ENCODE measurements at places on chromosomes 5 and 9.

- DNase-seq, result no peak
Observed at GRCh38 chr9:15354713-15355112, 47.7 kb upstream of the TTC39B start.

GRCh38 chr5:59140133-59140532 lies 557.3 kb downstream of the RAB3C start:
- no peak for DNase-seq

GRCh38 chr5:154844809-154845208 lies 5.6 kb downstream of the FAXDC2 start:
- no peak for DNase-seq

GRCh38 chr9:93185266-93186214 lies 1.6 kb downstream of the WNK2 start:
- DNase-seq, result no peak

DNA sequence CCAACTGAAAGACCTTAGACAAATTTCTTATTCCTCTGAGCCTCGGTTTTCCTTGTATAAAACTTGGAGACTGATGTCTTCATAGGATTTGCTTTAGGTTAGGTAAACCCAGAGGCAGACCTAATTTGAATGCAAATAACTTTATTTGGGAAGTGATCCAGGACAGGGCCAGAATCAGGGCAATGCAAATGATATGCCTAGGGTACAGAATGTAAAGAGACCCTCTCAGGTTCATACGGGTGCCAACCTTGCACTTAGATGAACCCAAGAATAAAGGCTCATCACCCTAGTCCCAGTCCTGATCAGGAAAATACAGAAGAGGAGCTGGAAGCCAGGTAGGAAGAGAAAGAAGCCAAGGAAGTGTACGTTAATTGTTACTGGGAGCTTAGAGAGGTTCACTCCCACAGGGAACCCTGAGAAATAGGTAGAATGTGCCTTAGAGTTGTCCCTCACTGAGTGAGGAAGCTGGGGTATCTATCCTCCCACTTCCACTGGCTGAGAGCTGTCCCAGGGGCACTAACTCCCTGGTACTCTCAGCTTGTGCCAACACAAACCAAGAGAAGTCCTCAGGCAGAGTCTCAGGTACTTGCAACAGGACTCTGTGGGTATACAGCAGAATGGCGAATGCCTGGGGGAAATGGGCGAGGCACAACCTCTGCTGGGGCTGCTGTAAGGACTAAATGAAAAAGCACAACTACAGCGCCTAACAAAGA lies 3.1 kb upstream of the HK3 start:
- no peak for DNase-seq

- DNase-seq, result no peak
Observed at GRCh38 chr5:105924366-105924765, 1746.4 kb downstream of the EFNA5 start.

DNA sequence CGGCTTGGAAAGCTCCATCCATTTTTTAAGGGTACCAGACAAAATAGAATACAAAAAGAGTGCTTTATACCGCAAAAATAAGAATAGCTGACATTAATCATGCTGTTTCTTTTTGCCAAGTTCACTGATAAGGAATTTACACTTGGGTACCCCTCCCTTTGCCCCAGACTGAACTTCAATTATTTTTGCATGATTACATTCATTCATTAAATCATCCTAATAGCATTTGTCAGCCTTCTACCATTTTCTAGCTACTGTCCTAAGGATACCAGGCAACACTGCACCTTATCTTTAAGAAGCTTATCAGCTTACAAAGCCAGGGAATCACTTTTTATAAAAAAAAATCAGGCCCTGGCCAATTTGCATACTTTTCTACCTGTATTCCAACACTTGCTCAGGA lies 48.4 kb downstream of the YIPF5 start:
- no peak for DNase-seq

DNA sequence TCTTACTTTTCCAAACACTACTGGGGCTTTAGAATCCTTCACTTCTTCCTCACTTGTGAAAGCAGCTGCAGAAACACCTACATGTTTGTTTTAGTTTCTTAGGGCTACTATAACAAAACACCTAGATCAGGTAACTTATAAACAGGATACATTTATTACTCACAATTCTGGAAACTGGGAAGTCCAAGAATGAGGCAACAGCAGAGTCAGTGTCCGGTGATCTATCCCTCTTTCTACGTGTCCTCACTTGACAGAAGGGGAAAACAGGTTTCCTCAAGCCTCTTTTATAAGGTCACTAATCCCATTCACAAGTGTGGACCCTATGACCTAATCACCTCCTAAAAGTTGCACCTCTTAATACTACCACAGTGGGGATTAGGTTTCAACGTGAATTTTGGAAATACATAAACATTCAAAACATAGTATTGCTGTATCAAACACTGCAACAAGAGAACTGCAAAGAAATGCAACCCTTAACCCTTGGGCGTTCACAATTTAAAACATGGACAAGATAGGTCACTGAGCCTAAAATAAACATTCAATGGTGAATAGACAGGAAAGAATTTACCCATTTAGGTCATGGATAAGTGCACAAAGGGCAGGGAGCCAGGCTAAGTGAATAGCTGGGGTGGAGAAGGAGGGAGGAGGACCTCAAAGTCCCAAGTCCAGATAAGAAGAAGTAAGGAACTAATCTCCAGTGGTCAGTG lies 104.3 kb downstream of the PIK3R1 start:
- DNase-seq, result no peak

- DNase-seq, result no peak
Observed at GRCh38 chr9:95213117-95213516, 104.4 kb downstream of the FANCC start.

GRCh38 chr5:134411546-134412266 lies at the start of gene CDKN2AIPNL:
Gene CDKN2AIPNL (minus strand): TSS chr5:134411881. CDS start chr5:134411854, 27 bp downstream.
- DNase-seq, result peak; percentile 73

DNA sequence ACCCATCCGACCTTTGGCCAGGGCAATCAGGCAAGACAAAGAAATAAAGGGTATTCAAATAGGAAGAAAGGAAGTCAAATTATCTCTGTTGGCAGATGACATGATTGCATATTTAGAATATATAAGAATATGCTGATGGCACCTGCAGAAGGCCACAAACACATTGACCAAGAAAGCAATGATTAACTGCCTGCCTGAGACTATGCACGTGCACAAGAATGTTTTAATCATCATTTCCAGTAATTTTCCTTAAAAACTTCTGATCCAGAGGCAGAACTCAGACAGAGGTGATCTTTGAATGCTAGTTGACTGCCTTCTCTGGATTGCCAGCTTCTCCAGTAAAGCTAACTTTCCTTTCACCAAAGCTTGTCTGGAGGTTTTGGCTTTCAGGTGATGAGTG lies 260.2 kb downstream of the DTWD2 start:
- DNase-seq, result no peak

GRCh38 chr5:132053483-132053882 lies 7.0 kb upstream of the IL3 start:
- no peak for DNase-seq

DNA sequence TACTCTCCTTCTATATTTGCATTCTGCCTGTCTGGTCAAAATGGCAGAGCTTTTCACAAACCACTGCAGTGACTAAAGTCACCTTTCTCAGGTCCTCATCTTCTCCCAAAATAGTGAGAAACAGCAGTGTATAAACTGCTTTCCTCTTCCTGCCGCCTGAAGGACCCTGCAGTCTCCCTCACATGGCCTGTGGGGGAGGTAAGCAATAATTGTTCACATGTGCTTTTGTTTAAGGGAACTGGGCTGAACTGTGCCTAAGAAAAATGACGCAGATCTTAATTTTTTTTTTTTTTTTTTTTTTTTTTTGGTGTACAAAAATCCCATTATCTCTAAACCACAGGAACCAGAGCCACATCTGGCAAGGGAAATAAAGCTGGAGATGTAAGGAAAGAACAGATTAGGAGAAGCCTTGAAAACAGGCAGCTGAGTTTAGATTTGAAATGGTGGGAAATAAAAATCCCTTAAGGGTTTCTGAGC lies 131.7 kb upstream of the VLDLR start:
- DNase-seq, result no peak

DNA sequence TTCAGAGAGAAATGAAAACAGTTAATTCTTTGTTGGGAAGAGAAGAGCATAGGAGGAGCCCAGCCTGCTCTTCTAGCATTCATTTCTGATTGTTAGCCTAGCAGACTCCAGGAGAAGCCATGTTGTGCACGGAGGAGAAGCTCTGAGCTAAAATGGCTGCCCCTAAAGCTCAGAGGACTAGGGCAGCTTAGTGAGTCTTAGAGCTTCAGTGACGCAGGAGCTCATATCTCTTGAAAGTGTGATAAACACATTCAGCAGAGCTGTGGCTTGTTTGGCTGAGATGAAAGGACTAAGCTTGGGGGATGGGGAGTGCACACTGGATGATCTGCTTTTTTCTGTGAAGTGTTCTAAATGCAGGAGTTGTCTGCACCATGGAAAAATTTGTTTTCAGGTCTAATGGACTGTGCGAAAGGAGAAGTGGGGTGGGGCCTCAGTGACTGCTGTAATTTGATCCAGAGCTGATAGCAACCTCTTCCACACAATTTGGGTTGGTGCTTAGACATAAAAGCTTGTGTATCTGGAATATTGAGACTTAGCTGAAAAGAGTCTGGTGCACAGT lies 58.5 kb downstream of the ZNF462 start:
- peak; percentile 30 for DNase-seq

- no peak for DNase-seq
Observed at GRCh38 chr5:4765411-4765810, 374.7 kb upstream of the ADAMTS16 start.

DNA sequence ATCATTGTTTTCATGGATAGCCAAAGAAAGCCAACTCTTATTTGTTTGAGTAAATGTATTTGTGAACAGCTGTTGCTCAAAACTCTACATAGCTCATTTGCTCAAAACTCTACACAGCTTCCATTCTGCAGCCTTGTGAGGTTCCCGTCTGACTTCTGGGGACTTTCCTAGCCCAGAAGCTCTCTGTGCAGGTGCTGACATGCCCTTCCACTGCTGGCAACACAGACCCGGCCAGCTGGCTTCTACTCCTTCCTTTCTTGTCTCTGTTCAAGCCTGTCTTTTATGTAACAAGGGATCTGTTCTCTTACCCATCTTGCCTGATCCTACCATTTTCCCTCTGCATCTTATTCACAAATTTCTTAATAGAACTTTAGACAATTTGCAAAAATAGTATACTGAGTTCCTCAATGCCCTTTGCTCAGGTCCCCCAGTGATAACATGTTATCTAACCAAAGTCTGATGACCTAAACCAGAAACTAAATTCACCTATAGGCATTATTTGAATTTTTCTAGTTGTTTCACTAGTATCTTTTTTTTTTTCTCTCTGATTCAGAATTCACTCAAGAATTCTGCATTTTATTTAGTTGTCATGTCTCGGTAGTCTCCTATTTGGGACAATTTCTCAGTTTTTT lies 556.5 kb upstream of the SEMA6A start:
- peak; percentile 80 for DNase-seq

- DNase-seq, result no peak
Observed at GRCh38 chr5:14464096-14464495, 117.5 kb upstream of the OTULINL start.

DNA sequence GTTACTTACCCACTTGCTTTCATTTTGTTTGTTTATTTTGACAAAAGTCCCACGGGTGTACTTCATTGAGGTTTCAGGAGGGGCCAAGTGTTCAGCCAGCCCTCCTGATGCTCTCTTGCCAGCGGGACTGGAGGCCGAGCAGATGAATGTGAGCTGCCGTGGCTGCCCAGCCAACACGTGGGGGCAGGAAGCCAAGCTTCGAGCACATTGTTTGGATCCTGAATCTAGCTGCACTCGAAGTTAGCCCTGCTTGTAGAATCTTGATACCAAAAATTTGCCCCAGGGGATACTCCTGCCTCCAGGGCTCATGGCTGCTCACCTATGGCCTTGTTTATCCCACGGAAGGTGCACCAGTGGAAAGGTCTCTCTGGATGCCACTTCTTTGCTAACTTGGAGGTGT lies 49.3 kb downstream of the RASGEF1C start:
- no peak for DNase-seq

DNA sequence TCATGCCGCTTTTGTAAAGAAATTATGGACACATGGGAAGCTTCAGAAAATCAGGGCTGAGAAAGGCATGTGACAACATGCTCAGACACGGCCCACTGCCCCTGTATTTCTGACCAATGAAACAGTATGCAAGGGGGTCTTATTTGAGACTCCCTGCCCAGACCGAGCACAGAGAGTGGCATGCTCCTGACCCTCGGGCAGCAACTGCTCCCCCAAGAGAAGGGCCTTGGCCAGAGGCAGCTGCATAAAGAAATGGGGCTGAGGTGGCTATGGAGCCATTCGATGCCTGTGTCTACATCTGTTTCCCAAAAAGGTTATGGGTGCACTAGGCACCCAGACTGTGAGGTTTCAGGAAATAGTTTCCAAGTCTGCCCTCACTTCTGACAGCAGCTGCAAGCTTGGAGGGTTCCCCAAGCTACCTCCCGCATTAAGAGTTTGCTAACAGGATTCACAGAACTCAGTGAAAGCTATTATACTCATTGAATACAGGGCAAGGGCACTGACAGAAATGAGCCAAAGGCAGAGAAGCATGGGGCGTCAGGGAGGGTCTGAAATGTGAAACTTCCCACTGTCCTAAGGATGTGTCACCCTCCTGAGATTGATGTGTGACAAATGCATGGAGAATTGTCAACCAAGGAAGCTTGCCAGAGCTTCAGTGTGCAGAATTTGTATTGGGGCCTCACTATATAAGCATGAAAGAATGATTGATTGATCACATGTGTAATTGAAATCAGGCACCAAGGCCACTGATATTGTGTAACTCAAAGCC lies 94.3 kb downstream of the DAP start:
- DNase-seq, result no peak

DNA sequence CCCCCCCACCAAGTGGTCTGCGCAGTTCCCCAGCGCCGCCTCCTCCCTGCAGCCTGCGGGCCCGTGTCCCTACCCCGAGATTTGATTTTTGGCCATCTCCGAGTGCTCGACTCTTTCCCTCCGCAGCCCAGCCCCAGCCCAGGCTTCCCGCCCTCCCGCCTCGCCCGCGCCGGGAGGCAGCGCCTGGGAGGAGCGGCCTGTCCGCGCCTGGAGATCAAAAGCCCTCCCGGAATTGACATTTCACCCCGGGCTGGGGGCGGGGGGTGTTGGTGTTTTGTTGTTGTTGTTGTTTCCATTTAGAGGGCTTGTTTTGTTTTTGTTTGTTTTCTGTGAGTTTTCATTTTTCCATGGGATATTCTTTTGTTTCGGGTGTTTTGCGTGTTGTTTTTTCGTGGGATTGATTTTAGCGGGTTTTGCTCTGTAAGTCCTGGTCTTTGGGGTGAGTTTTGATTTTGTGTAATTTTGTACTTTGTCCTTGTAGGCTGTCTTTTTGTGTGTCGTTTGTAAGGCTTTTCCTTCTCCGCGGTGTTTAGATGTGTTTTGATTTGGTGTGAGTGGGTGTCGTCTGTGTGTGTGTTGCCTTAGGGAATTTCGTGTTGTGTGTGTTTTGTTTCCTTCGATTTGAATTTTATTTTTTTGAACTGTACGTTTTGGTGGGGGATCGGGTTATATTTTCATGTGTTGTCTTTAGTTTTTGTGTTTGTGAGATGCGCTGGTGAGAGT lies 1.7 kb upstream of the PAX5 start:
- no peak for DNase-seq
